ENCODE measurements at places on chromosomes 2 and 18.

GRCh38 chr2:197054437-197054836 lies 127.9 kb upstream of the PGAP1 start:
- no peak for DNase-seq

DNA sequence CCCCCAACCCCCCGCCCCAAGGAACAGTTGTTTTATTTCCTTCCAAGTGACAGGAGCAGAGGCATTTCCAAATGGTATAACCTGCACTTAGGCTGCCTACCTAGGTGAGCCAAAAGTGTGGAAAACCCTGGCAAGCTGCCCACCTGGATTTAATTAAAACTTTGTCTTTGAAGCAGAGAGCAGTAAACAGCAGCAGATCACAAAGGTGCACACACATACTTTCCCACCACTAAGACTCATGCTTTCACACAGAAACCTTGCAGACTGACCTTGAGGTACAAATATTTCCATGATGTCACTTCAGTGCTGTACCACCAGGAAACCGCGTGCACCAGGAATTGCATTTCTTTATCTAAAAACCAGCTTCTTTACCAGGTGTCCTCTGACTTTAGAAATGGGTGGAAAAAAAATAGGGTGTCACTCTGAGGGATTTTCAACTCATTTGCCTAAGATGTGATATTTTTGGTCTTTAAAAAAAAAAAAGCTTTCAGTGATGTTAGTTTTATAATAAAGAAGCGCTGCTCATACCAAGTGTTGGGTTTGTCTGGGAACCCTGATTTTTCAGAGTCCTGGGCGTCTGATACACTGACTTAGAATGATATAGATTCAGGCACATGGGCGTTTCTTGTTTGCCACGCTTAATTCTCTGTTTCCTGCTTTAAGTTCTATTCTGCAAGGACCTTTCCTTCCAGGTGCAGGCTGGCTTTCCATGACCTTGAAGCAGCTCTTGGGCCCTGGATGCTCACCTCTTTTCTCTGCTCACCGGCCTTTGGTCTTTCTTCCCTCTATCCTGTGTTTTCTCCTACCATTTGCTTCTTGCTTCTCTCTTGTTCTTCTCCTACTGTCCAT lies 70.7 kb upstream of the BCL2L11 start:
- DNase-seq: peak; percentile 43

DNA sequence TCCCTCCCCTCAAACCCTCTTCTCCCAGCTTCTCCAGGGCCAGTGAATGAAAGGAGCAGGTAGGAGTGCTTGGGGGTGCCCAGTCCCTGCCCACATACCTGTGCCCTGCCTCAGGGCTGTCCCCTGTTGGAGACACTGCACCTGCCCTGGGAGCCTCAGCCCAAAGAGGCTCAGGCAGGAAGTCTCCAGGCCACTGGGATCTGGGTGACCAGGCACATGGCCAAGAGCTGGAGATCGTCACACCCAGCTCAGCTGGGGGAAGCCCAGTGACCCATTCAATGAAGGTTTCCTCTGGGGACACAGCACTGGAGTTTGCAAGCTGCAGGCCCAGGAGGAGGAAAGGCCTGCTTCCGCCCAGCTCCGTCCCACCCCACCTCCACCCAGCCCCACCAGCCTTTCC lies 156.4 kb downstream of the ZFP36L2 start:
- DNase-seq: no peak

GRCh38 chr18:13112982-13113381 lies 105.6 kb upstream of the LDLRAD4 start:
- DNase-seq: no peak

- DNase-seq: no peak
Measured at GRCh38 chr2:168529900-168530561, 74.0 kb downstream of the CERS6 start.

- DNase-seq: no peak
Measured at GRCh38 chr2:121513597-121514333, 16.9 kb upstream of the RNU4ATAC start.

DNA sequence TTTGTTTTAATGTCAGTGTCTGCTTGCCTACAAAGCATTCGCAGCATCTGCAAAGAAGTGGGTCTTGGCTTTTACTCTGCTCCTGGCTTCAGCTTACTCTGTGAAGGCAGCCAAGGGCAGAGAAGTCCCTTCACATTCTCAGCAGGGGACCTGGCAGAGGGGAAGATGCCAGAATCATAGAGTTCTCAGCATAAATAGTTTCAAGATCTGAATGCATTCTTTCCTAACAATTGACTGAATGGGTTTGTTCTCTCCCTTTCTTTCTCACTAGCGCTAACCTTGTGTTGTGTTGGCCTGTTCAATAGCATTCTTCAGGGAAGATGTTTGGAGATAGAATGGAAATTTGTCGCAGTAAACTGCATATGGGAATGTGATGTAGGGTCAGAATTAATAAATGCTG lies 106.9 kb downstream of the FARSB start:
- no peak for DNase-seq

GRCh38 chr2:96649342-96649741 lies 6.8 kb downstream of the FER1L5 start:
- DNase-seq: no peak
